Purkinje cell (primary cell): ENCODE measurements at places on chromosomes 1 and 21. TPM values are rescaled to one million over a fixed set of nuclear protein-coding genes. Genes with fewer than 3 reads are reported as not detected.

USP25 gene
- 16.6 and 22.0 TPM in 2 replicates for polyA plus RNA-seq

NTMT2 gene
- not detected in 2 replicates for polyA plus RNA-seq

NHLH1 gene
- polyA plus RNA-seq: 1.7 and 4.6 TPM in 2 replicates

MYBPH gene
- polyA plus RNA-seq: not detected in 2 replicates

RAP1A gene
- polyA plus RNA-seq: 43.6 and 44.9 TPM in 2 replicates

ZBTB18 gene
- polyA plus RNA-seq: 16.8 and 18.1 TPM in 2 replicates

PRAMEF8 gene
- not detected in 2 replicates for polyA plus RNA-seq

EDN2 gene
- polyA plus RNA-seq: not detected in 2 replicates

CNIH4 gene
- 159 and 169 TPM in 2 replicates for polyA plus RNA-seq

C1orf185 gene
- not detected in 2 replicates for polyA plus RNA-seq

OLFML2B gene
- polyA plus RNA-seq: 1.9 TPM in 1 of 2 replicates, not detected in the other

IVL gene
- not detected in 2 replicates for polyA plus RNA-seq

KCNA3 gene
- not detected in 2 replicates for polyA plus RNA-seq

FYB2 gene
- polyA plus RNA-seq: 0.94 TPM in 1 of 2 replicates, not detected in the other

OR2L5 gene
- not detected in 2 replicates for polyA plus RNA-seq

MANEAL gene
- polyA plus RNA-seq: 20.3 and 20.4 TPM in 2 replicates

DDX59 gene
- polyA plus RNA-seq: 23.8 and 36.7 TPM in 2 replicates

ANKRD35 gene
- 0.39 and 0.78 TPM in 2 replicates for polyA plus RNA-seq

PLA2G2A gene
- polyA plus RNA-seq: not detected in 2 replicates

MPL gene
- polyA plus RNA-seq: not detected in 2 replicates

CD5L gene
- not detected in 2 replicates for polyA plus RNA-seq

WNT9A gene
- polyA plus RNA-seq: not detected in 2 replicates

FMN2 gene
- polyA plus RNA-seq: 24.1 and 57.5 TPM in 2 replicates

LRRC3 gene
- not detected in 2 replicates for polyA plus RNA-seq

AQP10 gene
- polyA plus RNA-seq: not detected in 2 replicates

OVAAL gene
- not detected in 2 replicates for polyA plus RNA-seq

CSF3R gene
- not detected in 2 replicates for polyA plus RNA-seq

OPRD1 gene
- 0.19 TPM in 1 of 2 replicates, not detected in the other for polyA plus RNA-seq

CELSR2 gene
- 4.2 and 6.6 TPM in 2 replicates for polyA plus RNA-seq

GPR157 gene
- polyA plus RNA-seq: 0.04 and 0.77 TPM in 2 replicates

TTC22 gene
- polyA plus RNA-seq: not detected in 2 replicates

KCNA2 gene
- 55.5 and 87.7 TPM in 2 replicates for polyA plus RNA-seq

RXFP4 gene
- not detected in 2 replicates for polyA plus RNA-seq

LRRC53 gene
- polyA plus RNA-seq: 1.6 TPM in 1 of 2 replicates, not detected in the other

CASQ2 gene
- polyA plus RNA-seq: 161 and 204 TPM in 2 replicates

APCS gene
- not detected in 2 replicates for polyA plus RNA-seq

OR14K1 gene
- polyA plus RNA-seq: not detected in 2 replicates

VHLL gene
- polyA plus RNA-seq: not detected in 2 replicates

RBP7 gene
- polyA plus RNA-seq: 2.0 TPM in 1 of 2 replicates, not detected in the other

A3GALT2 gene
- polyA plus RNA-seq: not detected in 2 replicates

TXNIP gene
- polyA plus RNA-seq: 3.5 TPM in 2 replicates
